ENCODE measurements at places on chromosomes 11 and 22.

DNA sequence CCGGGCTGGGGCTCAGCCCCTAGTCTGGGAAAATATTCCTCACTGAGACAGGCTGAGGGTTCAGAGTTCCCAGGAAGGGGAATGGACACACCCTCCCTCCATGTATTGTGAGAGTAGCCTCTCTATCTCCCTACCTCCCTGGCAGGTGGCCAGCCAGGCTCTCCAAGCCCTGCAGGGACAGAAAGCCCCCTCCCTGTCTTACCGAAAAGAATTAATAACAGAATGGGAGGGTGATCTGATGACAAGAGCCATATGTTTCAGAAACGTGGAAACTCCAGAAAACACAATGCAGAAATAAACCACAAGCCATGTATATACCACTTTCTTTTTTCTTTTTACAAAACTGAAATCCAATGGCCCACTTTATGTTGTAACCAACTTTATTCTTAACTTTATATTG, 140.0 kb downstream of the CHST1 start:
- no peak for DNase-seq

- no peak for DNase-seq
Observed at GRCh38 chr11:113504071-113504470, 28.9 kb upstream of the DRD2 start.

- DNase-seq, result no peak
Observed at GRCh38 chr11:46639197-46639839, 22.0 kb downstream of the ATG13 start.

DNA sequence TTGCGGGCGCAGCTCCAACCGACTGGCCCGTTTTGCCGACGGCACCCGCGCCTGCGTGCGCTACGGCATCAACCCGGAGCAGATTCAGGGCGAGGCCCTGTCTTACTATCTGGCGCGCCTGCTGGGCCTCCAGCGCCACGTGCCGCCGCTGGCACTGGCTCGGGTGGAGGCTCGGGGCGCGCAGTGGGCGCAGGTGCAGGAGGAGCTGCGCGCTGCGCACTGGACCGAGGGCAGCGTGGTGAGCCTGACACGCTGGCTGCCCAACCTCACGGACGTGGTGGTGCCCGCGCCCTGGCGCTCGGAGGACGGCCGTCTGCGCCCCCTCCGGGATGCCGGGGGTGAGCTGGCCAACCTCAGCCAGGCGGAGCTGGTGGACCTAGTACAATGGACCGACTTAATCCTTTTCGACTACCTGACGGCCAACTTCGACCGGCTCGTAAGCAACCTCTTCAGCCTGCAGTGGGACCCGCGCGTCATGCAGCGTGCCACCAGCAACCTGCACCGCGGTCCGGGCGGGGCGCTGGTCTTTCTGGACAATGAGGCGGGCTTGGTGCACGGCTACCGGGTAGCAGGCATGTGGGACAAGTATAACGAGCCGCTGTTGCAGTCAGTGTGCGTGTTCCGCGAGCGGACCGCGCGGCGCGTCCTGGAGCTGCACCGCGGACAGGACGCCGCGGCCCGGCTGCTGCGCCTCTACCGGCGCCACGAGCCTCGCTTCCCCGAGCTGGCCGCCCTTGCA, 1.0 kb downstream of the FJX1 start:
- DNase-seq, result no peak

- no peak for DNase-seq
Observed at GRCh38 chr22:46893281-46894020, 131.0 kb downstream of the TBC1D22A start.

GRCh38 chr22:41128606-41129005, 36.2 kb downstream of the EP300 start:
- no peak for DNase-seq

- no peak for DNase-seq
Observed at GRCh38 chr11:132604431-132604830, 927.9 kb downstream of the OPCML start.

DNA sequence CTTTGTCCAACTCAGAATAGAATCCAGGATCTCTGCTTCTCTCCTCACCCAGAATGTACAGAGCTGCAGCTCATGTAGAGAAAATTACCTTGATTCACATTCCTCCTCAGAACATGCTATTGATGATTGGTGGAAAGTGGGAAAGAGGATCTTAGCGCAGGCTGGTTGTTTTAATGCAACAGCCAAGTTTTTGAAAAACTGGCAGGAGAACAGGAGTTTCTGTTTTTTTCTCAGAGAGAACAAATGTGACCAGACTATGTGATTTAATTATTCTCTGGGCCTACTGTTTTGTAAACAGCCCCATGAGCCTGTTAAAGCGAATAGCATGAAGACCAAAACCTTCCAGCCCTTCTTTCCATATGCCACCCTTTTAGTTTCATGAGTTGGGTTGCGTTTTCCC, 19.1 kb upstream of the IL18BP start:
- no peak for DNase-seq

- no peak for DNase-seq
Observed at GRCh38 chr22:46752286-46752987, 10.0 kb upstream of the TBC1D22A start.

GRCh38 chr11:45665206-45665932, at the start of gene CHST1:
Gene CHST1 (minus strand): TSS chr11:45665622. CDS start chr11:45650923, 14,699 bp downstream.
- DNase-seq, result no peak

DNA sequence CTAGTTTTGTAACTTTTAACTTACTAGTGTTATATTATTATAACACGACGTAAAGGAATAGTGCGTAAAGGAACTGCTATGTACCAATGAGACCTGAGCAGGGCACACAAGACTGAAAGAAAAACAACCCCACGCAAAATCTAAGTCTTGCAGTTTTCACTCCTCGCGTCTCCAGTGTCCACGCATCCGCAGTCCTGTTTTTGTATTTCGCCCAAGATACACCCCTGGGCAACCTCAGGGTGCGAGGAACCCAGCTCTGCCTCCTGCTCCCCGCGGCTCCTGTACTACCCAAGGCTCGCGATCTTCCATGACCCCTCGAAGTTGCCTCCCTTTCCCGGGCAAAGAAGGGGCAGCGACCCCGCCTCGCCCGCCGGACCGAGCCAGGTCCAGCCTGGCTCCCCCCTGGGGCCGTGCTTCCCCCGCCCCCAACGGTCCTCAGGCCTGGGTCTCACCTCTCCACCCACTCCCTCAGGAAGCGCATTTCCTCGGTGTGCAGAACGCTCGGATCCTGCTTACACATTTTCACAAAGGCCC, 393 bp downstream of the ST13 start:
- DNase-seq, result no peak

GRCh38 chr11:111388842-111389241, 9.8 kb upstream of the POU2AF1 start:
- DNase-seq, result no peak

Data from HFF-Myc (cell line).